ENCODE measurements at places on chromosomes 5 and 9.

- DNase-seq = no peak
Measured at GRCh38 chr9:8821910-8822666, 1022.5 kb upstream of the DMAC1 start.

- no peak for DNase-seq
Measured at GRCh38 chr5:61918611-61919010, 387.4 kb upstream of the KIF2A start.

DNA sequence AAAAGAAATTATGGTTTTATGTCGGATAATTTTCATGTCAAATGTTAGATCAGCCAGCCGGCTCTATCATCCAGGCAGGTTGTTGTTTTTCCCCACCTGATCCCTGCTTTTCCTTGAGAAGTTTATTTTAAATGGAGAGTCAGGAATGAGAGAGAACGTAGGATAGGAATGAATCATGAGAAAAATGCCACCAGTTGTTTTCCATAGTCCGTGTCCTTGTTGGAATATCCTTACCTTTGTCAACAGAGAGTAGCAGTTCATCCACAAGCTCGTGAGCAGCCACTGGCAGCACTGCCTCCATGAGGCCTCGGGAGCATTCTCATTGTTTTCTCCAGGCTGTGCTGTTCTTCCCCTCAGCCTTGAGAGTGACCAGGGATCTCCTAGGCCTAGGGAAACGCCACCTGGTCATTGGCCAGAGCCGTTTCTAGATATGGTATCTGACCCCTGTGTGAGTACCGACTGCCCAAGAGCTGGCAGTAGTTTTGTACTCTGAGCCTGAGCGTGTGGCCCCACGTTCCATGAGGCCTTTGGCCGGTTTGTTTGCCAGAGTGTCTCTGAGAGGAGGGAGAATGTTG, 293.3 kb downstream of the FANCC start:
- DNase-seq = peak; percentile 54

DNA sequence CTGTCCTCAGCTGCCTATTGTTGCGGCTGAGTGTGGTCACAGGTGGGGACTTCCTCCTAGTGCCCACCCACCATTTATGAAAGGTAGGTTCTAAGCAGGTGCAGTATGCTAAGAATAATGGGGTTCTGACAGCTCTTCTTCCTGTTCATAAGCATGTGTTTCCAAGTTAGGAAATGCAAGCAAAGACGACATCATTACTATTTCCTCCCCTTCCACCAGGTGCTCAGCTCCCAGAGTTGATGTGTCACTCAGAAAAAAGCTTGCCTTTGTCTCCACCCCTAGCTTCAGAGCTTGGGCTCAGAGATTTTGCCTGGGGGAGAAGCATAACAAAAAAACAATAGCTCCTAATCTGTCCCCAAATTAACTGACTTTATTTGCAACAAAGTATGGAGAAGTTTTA, 1076.7 kb downstream of the NR2F1-AS1 start:
- no peak for DNase-seq

DNA sequence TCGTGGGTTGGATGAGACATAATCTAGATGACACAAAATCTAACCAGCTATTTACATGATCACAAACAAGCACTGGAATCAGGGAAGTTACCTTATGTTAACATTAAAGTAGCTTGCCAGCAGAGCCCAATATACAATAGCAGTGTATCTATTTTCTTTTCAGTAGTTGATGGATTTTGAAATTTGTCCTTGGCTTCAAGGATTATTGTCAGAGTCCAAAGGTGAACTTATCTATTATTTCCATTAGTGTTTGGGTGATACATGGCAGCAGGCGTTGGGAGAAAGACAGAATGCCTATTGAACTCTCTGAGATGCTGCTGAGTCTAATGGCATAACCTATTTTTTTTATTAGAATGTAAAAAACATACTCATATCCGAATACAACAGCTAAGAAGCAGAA, 223.2 kb upstream of the ACTBL2 start:
- no peak for DNase-seq

GRCh38 chr5:147464211-147464610, 45.7 kb downstream of the DPYSL3 start:
- peak; percentile 70 for DNase-seq

- peak; percentile 83 for DNase-seq
Measured at GRCh38 chr5:9799606-9800005, 169.5 kb upstream of the TAS2R1 start.

- no peak for DNase-seq
Measured at GRCh38 chr5:179494774-179495526, 55.4 kb upstream of the RUFY1 start.

DNA sequence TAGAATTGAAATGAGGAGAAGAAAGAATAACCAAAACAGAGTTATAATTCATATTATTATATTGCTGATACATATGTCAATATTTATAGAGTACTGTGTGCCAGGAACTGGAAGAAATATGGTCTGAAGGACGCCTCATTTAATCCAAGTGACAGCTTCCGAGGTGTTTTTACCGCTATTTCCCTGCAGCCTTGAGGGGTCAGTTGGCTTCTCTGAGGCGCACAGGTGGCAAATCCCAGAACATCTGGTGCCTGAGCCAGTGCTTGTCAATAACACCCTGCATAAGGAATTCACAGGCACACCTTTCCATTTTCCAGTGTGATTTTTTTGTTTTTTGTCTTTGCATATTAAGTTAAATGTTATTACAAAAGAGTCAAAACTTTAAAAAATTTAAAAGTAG, 43.3 kb upstream of the CTSL start:
- no peak for DNase-seq

GRCh38 chr5:34459908-34460307, 196.2 kb upstream of the RAI14 start:
- DNase-seq = no peak

DNA sequence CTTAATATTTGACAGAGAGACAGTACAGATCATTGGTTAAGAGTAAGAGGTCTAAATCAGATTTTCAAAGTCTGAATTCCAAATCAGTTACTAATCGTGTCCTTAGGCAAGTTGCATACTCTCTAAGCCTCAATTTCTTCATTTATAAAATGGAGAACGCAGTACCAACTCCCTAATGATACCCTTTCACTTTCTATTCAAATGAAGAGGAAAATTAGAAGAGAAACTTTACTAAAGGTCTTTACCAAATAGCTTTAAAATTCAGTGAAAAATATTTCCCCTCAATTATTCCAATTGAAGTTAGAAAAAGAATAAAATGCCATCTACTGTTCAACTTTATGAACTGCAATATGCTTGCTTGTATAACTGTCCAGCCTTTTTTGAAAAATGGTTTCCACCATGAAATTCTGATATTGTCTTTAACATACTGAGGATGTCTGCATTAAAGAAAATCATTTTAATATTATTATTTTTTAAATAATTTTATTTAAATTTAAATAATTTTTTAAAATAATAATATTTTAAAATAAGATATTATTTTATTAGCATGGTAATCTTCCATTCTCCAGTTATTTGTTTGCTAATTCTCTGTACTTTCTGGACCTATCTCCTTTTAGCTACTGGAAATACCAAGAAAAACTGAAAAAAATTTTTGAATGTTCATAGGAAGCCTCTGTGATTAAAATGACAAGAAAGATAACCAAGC, 36.0 kb downstream of the POC5 start:
- DNase-seq = peak; percentile 56

DNA sequence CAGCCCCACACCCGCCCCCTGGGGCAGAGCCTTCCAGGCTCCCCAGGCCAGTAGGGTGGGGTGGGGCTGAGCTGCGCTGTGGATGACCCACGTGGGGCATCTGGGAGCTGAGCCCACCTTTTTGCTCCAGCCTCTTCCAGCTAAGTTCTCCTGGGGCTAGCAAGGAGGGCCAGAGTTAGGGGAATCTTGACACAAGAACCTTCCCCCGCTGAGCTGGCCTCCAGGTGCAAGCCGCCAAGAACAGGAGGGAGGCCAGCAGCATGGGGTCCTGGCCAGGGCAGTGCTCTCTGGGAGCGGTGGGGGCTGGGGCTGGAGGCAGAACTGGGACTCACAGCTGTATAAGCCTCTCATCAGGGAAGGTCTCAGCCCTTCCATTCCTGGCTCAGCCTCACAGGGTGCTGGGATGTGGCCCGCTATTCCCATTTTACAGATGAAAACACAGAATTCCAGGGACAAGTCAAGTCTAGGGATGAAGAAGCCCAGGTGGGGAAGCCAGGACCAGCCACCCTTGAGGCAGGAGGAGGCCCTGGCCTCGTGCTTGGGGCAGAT, 21.5 kb downstream of the SARDH start:
- DNase-seq = no peak

DNA sequence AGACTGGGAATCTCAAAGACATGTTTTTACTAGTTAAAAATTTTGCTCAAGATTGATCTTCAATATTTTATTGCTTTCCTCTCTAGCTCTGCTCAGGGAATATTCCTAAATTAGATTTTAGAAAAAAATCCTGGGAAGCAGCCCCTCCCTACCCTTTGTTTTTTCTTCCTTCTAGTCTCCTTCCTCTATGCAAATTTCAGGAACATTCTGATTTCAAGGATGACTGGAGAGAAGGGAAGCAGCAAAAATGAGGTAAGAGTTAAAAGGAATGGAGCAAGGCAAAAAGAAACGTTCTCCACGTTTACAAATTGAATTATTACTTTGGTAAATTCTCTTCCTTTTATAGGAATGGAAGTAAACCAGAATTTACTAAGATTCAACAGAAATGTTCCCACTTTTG, 493.4 kb upstream of the TUSC1 start:
- no peak for DNase-seq

GRCh38 chr9:127742435-127743088, 7.5 kb upstream of the TOR2A start:
- no peak for DNase-seq

DNA sequence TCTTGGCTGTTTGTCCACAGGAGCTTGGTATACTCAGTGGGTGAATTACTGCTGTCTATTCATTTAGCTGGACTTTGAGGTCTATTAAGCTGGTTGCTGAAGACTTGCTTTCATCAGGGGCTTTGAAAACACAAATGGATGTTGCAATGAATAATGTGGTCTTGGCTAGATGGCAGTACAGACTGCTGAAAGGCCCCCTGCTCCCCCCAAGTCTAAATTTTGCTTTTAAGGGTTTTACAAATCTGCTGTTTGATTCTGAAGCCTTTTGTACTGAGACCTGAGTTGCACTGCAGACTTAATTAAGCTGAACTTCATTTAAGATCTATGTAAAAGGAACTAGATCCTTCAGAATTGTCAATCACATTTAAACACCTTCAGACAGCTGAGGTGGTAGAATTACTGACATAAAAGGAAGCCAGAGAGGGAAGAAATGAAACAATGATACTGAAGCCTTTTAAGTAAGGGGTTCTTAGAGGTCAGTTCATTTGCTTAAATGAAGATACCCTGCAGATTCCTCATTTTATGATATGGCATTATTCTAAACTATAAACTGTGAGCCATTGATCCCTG, 37.3 kb downstream of the KCTD16 start:
- DNase-seq = no peak

GRCh38 chr5:172820046-172820767, 13.8 kb upstream of the ERGIC1 start:
- peak; percentile 80 for DNase-seq

- DNase-seq = no peak
Measured at GRCh38 chr5:76556511-76557221, 66.5 kb downstream of the F2RL2 start.
